WTC11 (cell line): ENCODE measurements at places on chromosomes 2 and 18. TPM values are rescaled to one million over a fixed set of nuclear protein-coding genes. Genes with fewer than 3 reads are reported as not detected.

DNA sequence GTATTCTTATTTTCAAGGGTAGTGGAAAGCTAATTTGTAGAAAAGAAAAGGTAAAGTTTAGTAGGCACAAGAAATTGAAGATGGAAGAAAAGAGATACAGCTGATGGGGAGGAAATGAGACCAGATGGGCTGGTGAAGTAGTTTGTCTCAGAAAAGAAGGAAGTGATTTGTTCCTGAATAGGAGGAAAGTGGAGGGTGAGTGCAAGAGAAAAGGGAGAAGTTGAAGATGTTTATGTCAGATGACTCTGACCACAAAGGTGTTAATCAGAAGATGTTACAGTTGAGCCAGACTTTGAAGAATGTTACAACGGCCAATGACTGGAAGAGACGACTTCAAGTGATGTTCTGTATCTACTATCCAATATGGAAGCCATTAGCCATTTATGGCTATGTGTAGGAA lies 21.2 kb downstream of the ZSCAN30 start:
- H3K36me3 ChIP-seq: peaks cover 35% of the 10 kb centered on the region
- H3K4me1 ChIP-seq: peaks cover 3% of the 10 kb centered on the region
- no peak overlapping the region for H3K4me3 ChIP-seq
- peaks cover 36% of the 10 kb centered on the region for H3K27me3 ChIP-seq
- H3K27ac ChIP-seq: no peak overlapping the region

- no peak for DNase-seq
- H3K27ac ChIP-seq: no peak overlapping the region
- H3K4me3 ChIP-seq: no peak overlapping the region
These were observed 46.9 kb upstream of the NDUFV2 start for GRCh38 chr18:9055626-9056025.

GRCh38 chr2:143521396-143521795 lies 392.2 kb downstream of the ARHGAP15 start:
- no peaks in the 10 kb centered on the region for H3K36me3 ChIP-seq
- no peak overlapping the region for H3K4me3 ChIP-seq
- H3K4me1 ChIP-seq: peaks cover 15% of the 10 kb centered on the region
- no peaks in the 10 kb centered on the region for H3K27me3 ChIP-seq
- no peak for DNase-seq

- no peak overlapping the region for H3K4me3 ChIP-seq
- peaks cover 2% of the 10 kb centered on the region; the same call in 1 of the 2 replicates for H3K4me1 ChIP-seq
- no peak overlapping the region for H3K27ac ChIP-seq
- no peaks in the 10 kb centered on the region; the same call in 1 of the 2 replicates for H3K36me3 ChIP-seq
- no peaks in the 10 kb centered on the region for H3K27me3 ChIP-seq
These were observed 88.5 kb downstream of the DYNAP start for GRCh38 chr18:54679318-54680149.

Gene SCTR
- total RNA-seq: 0.09 to 0.18 TPM in 2 of 3 replicates, not detected in the other

Gene ACTR1B
- 58.2 to 71.8 TPM (median 70.4 TPM) in 3 replicates for total RNA-seq
